ENCODE measurements at places on chromosomes 5 and 9.

- DNase-seq, result no peak
Measured at GRCh38 chr9:93225417-93225816, 41.5 kb downstream of the WNK2 start.

- no peak for DNase-seq
Measured at GRCh38 chr5:51398875-51399642, 15.8 kb downstream of the ISL1 start.

- DNase-seq, result no peak
Measured at GRCh38 chr9:27524236-27524635, at the start of gene IFNK. IFNK (plus strand) TSS chr9:27524290; CDS start chr9:27524337, 47 bp downstream.

DNA sequence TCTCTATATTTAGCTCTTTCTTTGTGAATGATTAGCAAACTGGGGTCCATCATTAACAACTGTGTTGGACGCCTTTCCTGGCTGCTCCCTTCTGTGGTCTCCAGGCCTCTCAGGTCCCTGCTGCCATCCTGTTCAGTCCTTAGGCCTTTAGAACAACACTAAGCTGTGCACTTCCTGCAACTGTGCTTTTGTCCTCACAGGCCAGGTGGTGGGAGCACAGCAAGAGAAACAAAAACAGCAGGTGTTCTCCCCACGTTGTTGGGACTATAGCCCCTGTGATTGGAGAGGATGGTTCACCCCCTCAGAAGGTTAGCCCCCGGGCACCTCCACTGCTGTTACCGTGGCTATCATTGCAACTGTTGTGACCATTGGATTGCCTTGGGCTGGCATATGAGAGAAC is 41.7 kb upstream of the CLINT1 start:
- DNase-seq, result no peak

- DNase-seq, result peak; percentile 60
Measured at GRCh38 chr9:133048595-133048994, 13.2 kb upstream of the CEL start.

DNA sequence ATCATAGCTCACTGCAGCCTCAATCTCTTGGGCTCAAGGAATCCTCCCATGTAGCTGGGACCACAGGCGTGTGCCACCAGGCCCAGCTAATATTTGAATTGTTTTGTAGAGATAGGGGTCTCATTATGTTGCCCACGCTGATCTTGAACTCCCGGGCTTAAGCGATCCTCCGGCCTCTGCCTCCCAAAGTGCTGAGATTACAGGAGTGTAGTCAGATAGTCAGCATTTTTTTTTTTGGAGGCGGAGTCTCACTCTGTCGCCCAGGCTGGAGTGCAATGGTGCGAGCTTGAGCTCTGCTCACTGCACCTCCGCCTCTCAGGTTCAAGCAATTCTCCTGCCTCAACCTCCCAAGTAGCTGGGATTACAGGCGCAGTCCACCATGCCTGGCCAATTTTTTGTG is 1.6 kb upstream of the SAR1B start:
- no peak for DNase-seq

- DNase-seq, result no peak
Measured at GRCh38 chr9:34589636-34590380, at the start of gene CNTFR. CNTFR (minus strand) TSS chr9:34589724; CDS start chr9:34568981, 20,743 bp downstream.

DNA sequence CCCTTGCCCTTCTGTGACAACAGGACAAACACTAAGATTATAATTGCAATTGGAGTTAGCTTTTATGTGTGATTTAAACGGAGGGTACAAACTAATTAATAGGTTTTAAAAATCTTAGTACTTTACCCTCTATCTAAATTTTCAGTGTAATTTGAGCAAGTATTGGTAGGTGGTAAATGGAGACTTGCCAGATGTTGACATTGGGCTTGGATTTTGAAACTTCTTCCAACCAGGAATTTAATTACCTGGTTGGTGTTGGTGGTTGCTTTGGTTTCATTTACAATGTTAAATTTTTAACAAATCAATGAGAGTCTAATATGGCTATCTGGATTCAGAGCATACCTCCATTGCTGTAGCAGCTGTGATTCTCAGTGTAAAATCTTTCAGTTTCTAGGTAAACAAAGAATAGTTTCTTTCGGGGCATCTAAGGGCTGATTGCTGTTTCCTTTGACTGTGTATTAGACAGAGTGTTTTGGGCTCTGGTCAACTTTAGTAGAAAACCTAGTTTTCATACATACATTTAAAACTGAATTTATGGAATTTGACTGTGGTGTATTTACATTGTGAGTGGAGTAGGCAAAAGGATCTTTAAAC is 1.9 kb downstream of the DAPK1 start:
- DNase-seq, result no peak

Data from stomach (tissue), 19 donors.